ENCODE measurements at places on chromosomes 7 and 10.
A peak's percentile ranks its signal among the peaks of the same experiment; 100 is the strongest.

- DNase-seq, result no peak
Measured at GRCh38 chr7:1210321-1210978, 22.2 kb upstream of the UNCX start.

GRCh38 chr10:6926971-6927370 is 346.9 kb upstream of the PRKCQ start:
- no peak for DNase-seq

DNA sequence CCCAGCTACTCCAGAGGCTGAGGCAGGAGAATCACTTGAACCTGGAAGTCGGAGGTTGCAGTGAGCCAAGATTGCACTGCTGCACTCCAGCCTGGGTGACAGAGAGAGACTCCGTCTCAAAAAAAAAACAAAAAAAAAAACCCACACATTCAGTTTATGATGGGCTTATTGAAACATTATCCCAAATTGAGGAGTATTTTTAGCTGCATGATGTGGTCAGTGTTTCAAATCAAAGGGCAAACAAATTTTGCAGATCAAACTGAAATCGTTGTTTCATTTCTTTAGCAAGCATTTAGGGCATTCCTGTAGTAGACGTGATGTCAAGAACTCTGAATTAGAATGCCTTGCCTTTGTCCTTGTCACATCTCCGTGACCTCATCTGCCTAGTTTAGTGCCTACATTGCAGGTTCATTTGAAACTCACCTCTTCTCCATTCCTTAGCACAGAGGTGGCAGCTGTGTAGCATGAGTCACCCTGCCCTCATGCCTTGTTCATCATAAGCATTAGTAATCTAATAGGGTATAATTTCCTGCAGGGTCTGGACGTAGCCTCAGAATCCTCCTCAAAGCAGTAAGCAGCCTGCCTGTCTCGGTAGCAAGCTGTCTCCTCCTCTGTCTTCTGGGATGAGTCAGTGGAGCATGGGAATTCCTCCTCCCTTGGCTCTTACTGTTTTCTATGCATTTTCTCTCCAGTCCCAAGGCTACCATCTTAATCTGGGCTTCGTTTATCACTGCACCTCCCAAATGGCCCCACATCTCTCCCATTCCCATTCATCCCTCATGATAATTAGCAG is 73.8 kb downstream of the CUL1 start:
- DNase-seq, result peak; percentile 51

DNA sequence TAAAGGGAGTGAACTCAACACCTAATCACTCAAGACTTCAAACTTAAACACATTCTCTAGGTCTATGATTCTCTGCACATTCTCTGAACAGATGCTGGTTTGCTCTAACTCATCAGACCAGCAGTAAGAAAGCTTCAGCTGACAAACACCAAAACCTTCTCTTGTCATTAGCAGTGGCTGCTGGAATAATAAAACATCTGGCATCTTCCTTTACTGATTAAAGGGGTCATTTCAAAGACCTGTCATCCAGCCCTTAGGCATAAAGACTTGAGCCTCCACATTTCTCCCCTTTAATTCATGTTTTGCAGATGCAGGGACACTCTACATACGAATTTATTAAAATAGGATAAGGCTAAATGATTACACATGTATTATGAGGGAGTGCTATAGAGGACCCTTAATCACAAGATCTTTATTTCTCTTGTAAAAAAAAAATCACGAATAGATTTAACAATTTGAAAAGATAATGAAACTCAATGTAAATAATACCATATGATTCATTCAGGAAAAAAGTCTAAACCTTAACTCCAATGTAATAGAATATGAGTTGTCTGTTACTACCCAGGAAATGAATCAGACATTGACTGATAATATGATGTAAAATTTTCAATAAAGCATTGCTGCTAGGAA is 152.4 kb upstream of the GNAI1 start:
- DNase-seq, result no peak

DNA sequence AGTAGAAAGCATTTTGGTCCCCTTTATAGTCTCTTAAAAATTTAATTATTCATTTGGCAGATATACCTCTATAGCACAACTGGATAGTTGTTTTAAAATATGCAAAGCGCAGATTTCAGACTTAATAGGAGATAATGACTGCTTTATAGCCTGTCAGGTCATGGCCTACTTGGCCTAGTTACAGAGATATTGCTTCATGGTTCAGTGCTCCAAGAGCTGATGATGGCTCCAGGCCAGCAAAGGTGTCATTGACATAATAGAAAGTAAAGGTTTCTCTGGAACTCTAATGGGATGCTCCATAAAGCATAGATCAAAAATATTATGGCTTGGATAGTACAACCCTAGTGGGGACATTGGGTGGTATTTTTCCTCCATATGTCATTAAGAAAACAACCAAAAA is 285.7 kb downstream of the NXPH1 start:
- DNase-seq, result no peak

- no peak for DNase-seq
Measured at GRCh38 chr10:96395931-96396877, 37.4 kb upstream of the OPALIN start.

GRCh38 chr10:119609516-119609915 is 12.8 kb upstream of the TIAL1 start:
- DNase-seq, result no peak

GRCh38 chr10:77087366-77087765 is 550.2 kb downstream of the KCNMA1 start:
- no peak for DNase-seq

- DNase-seq, result no peak
Measured at GRCh38 chr7:48350515-48350914, 179.3 kb downstream of the ABCA13 start.

DNA sequence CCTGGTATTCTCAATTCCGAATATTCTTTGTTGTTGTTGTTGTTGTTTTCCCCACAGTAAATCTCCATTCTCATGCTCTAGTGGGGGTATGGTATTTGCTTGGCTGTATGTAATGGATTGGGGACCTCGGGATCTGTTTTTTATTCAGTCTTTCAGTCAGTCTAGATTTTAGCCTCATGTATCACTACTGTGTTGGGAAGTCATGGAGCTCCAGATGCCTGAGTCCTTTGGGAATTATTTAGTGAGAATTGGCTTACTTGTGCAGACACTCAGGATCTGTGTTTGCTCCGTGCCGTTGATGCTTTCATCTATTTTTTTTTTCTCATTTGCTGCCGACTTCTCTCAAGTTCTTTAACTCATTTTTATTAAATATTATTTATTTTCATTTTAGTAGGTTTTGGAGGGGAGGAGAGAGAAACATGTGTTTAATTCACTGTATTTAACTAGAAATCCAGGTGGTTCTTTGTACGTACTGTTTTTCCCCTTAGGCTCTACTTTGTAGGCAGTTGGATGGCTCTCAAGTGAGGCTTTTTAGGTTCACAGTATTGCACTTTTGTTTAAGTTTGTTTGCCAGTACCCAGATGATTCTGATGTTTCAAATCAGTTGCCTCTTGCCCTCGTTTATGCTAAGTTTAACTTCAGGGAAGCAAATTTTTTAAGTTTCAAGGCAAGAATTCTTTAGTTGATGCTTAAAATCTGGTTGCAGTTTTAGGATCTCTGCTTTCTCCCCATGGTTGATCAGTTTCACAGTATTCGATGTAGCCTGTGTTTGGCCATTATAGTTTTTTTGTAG is 36.9 kb downstream of the ZNRF2 start:
- no peak for DNase-seq

GRCh38 chr10:67935223-67935622 is 50.8 kb downstream of the SIRT1 start:
- no peak for DNase-seq

DNA sequence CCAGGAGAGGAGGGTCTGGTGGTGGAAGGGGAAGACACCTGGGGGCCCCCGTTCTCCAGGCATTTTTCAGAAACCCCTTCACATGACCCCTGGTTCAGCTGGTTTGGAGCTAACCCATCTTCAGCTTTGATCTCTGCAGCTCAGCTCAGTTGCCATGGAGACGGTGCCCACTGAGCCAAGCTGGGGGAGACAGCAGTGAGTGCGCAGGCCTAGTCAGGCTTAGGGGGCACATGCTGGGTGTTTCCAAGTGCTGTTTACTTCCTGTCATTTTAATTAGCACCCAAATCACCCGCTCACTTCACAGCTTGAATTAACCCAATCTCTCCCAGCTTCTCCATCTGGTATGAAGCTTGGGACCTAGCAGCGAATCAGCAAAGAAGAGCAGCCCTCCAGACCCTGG is 9.0 kb downstream of the SPOCK2 start:
- DNase-seq, result peak; percentile 37

DNA sequence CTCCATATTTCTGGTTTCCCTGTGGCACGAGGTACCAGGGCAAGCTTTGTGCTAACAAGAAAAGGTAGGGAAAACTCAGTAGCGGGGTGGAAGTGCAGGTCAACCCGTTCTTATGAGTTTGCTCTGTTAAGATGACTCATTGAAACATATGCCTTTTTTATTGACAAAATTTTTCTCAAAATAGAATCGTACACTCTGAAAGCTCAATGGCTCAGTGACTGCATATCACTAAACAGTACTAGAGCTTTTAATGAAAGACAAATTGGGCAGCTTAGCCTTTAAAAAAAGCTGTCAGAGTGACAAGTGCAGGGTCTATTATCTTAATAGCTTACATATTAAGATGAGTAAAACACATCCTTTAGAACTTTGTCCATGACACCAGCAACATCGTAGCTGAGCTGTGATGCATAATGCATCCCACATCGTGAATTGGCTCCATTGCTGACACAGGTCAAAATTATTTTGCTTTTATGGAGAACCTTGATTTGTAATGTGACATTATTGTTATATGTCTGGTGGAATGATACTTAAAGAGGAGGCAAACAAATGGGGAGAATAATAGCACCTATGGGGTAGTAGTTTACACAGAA is 264.4 kb downstream of the ETV1 start:
- no peak for DNase-seq

GRCh38 chr7:158094046-158094445 is 493.6 kb downstream of the PTPRN2 start:
- DNase-seq, result no peak

DNA sequence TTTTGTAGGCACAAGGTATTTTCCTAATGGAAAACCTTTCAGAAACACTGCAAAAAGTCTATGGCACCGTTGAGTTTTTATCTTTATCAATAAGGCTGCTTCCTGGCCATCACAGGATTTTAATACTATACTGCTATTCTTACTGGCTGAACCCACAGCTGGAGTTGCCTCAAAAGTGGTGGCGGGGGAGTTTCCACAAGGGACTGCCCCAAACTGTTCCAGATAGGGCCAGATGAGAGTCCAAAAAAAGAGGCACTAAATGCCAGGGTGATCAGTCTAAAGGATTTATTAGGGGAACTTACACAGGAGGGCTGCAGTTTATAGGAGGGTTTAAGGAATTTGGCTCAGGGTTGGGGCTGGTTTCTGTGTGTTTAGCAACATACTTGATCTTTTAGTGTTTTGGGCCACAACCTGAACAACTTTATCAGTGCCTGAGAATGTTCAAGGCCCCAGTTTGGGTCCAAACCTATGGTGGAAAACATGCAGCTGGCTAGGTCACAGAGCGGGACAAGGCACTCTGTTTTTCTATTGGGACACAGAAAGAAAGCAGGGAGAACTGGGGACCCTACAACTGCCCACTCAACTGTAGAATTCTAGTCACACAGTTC is 41.4 kb downstream of the STAM start:
- DNase-seq, result no peak

DNA sequence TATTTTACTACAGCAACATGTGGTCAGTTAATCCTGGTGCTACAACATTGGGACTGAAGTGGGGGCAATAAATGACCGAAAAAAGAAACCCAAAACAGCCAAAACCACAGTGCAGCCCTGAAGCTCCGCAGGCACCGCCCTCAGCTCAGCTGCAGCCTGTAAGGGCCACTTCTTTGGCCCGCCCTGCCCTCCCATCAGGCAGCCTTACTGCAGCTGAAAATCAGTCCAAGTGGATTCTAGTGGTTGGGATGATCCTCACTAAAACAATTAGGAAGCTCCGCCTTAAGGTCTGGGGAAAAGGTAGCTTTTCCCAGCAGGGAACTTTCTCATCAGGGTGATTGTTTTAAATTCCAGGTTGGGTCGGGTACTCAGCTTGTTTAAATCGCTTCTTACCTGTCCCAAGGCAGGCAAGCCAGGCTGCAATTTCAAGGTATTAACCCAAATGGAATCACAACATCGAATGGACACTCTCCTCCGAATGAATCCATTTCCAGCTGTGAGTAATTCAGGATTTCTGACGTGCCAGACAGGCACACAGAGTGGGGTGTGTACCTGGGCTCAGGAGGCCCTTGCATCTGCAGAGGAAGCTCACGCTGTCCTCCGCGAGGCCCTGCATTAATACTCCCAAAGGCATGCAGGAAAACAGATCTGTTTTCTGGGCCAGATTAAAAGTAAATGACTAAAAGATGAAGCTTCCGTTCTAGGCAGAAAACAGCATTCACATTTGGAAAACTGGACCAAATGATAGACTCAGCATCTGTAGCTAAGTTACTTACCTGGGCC is 104.3 kb downstream of the CREB5 start:
- DNase-seq, result peak; percentile 33

DNA sequence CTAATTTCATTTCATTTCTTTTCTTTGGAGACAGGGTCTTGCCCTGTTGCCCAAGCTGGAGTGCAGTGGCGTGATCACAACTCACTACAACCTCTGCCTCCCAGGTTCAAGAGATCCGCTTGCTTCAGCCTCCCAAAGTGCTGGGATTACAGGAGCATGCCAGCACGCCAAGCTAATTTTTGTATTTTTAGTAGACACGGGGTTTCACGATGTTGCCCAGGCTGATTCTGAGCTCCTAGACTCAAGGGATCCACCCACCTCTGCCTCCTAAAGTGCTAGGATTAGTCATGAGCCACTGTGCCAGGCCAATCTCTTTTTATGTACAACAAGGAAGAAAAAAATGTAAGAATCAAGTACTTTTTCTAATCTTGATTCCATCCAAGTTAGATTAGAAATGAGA is 10.7 kb upstream of the KMT2E start:
- no peak for DNase-seq

DNA sequence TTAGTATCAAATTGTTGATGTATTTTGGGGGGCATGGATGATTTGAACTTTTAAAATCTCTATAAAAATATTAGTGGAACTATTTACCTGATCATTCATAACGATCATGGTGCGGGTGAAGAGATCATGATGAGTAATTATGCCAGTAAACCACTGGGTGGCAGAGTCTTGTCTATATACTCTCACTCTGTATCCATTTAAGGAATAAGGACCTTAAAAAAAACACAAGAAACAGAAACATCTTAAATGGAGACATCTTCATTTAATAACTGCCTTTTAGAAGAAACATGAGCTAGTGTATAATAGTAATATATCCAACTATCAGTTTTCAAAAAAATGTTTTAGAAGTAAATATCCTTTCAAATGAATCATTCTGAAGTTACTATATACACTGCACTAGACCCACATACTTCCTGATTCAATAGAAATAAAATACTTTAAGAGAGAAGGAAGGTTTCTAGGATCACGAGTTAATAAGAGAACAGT is 84.0 kb downstream of the NRBF2 start:
- DNase-seq, result no peak

GRCh38 chr7:132464740-132465139 is 111.5 kb downstream of the PLXNA4 start:
- DNase-seq, result no peak

DNA sequence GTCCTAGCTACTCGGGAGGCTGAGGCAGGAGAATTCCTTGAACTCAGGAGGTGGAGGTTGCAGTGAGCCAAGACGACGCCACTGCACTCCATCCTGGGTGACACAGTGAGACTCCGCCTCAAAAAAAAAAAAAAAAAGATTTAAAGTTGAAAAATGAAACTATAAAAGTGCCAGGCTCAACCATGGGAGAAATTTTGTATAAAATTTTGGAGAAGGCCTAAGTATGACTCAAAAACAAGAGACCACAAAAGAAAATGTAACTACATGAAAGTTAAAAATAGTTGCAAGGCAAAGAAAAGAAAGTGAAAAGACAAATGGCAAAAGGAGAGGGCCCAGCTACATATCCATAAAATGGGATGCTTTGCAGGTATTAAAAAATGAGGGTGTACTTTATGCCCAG is 104.1 kb downstream of the ARHGAP22 start:
- no peak for DNase-seq

- DNase-seq, result no peak
Measured at GRCh38 chr7:46633200-46633599, 712.1 kb upstream of the IGFBP3 start.

Measured in NCI-H524 treated with DMSO at 0.1 percent for 48 hours (cell line).